CD4-positive, alpha-beta memory T cell (primary cell): ENCODE measurements at places on chromosomes 11 and 22. TPM values are rescaled to one million over a fixed set of nuclear protein-coding genes. Genes with fewer than 3 reads are reported as not detected.

DNA sequence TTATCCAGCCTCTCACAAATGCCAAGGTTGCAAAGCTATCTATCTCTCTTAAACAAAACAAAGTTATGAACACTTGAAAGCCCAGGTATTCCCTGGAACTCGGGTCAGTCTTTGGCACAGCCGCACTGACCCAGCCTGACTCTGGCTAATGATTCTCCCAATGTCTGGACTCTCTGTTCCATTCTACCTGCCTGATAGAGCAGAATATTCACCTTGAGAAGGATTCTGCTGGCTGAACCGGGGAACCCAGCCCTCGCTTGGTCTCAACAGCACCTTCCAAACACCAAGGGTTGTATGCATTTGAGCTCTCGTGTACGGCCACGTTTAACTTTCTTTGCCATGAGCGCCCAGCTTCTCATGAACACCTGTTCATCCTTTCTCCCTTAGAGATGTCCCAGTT lies 116.8 kb downstream of the ZBTB16 start:
- no peak overlapping the region for H3K4me3 ChIP-seq
- no peaks in the 10 kb centered on the region for H3K36me3 ChIP-seq
- H3K27me3 ChIP-seq, result no peaks in the 10 kb centered on the region
- peaks cover 78% of the 10 kb centered on the region for H3K4me1 ChIP-seq

GRCh38 chr11:131724436-131724975 lies 354.1 kb downstream of the NTM start:
- no peaks in the 10 kb centered on the region for H3K4me1 ChIP-seq
- no peak overlapping the region for H3K27ac ChIP-seq
- H3K27me3 ChIP-seq, result no peaks in the 10 kb centered on the region
- DNase-seq, result no peak
- no peaks in the 10 kb centered on the region for H3K36me3 ChIP-seq

- no peaks in the 10 kb centered on the region for H3K4me1 ChIP-seq
- H3K4me3 ChIP-seq, result no peak overlapping the region
- H3K27me3 ChIP-seq, result no peaks in the 10 kb centered on the region
- H3K27ac ChIP-seq, result no peak overlapping the region
- no peak for DNase-seq
- H3K36me3 ChIP-seq, result no peaks in the 10 kb centered on the region
Observed at GRCh38 chr11:110566577-110566976, 136.8 kb downstream of the FDX1 start.

DNA sequence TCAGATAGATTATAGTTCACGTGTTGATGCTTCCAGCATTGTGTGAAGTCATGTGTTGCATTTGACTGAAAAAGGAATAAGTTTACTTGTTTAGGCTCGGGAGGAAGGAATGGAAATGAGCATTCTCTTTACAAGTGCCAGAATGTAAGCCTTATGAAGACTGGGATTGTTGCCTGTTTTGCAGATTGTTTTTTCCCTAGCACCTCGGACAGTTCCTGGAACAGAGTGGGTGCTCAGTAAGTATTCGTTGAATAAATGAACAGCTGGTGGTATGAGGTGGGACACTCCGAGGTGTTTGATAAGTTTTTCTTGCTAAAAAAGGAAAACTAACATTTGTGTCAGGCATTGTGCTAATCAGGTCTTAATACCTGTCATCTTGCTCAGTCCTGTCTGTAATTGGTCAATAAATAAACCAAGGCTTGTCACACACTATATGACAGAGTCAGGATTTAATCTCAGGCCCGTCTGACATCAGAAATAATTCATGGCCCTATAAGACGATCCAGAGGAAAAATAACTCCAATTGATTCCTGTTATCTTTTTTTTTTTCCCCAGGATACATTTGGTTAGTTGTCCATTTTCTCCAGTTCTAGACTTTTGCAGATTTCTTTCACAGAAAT lies 304.7 kb downstream of the NELL1 start:
- no peaks in the 10 kb centered on the region for H3K4me1 ChIP-seq
- no peak overlapping the region for H3K27ac ChIP-seq
- H3K36me3 ChIP-seq, result no peaks in the 10 kb centered on the region

The TUG1 gene
- 129 TPM for total RNA-seq
